ENCODE measurements at places on chromosomes 13 and 19. TPM values are rescaled to one million over a fixed set of nuclear protein-coding genes. Genes with fewer than 3 reads are reported as not detected.
A peak's percentile ranks its signal among the peaks of the same experiment; 100 is the strongest.

The NOVA2 gene
- 5.0 TPM for total RNA-seq

The ADGRE1 gene
- total RNA-seq = not detected

GRCh38 chr13:101452519-101453485, at the start of gene ITGBL1:
Gene ITGBL1 (plus strand): TSS chr13:101452675. CDS start chr13:101452834, 159 bp downstream.
- H3K27ac ChIP-seq = no peak within 1 kb of the TSS
- no peaks in the 10 kb centered on the region for H3K36me3 ChIP-seq
- H3K27me3 ChIP-seq = peaks cover 8% of the 10 kb centered on the region
- H3K4me1 ChIP-seq = peaks cover 15% of the 10 kb centered on the region
- peak within 1 kb of the TSS; percentile 63 for H3K4me3 ChIP-seq

The CDC42EP5 gene
- 8.7 TPM for total RNA-seq

DNA sequence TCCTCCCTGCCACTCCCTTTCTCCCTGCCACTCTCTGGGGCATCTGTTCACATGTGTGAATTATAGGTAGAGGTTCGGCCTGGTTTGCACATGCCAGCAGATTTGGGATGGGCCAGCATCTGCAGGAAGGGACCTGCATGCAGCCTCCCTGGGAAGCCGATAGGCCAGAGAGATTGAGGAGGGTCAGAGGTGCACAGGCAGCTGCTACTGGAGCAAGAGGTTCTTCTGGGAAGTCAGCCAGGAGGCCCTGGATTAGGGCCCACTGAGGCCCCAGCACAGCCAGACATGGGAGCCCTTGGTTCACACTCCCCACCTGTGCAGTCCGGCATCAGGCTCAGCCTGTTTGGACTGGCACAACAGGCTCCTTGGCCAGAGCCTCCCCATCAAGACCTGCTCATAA, 12.1 kb downstream of the TUBA3C start:
- H3K27me3 ChIP-seq = peaks cover 33% of the 10 kb centered on the region
- DNase-seq = no peak
- H3K36me3 ChIP-seq = no peaks in the 10 kb centered on the region
- H3K4me1 ChIP-seq = no peaks in the 10 kb centered on the region
- H3K27ac ChIP-seq = no peak overlapping the region

The FGF22 gene
- total RNA-seq = not detected

- H3K27me3 ChIP-seq = no peaks in the 10 kb centered on the region
- no peaks in the 10 kb centered on the region for H3K36me3 ChIP-seq
- H3K4me3 ChIP-seq = no peak overlapping the region
- DNase-seq = no peak
- no peak overlapping the region for H3K27ac ChIP-seq
- no peaks in the 10 kb centered on the region for H3K4me1 ChIP-seq
Measured at GRCh38 chr13:105902396-105902795, 633.1 kb downstream of the EFNB2 start.

GRCh38 chr13:41077475-41077874, 16.2 kb downstream of the WBP4 start:
- no peak overlapping the region for H3K27ac ChIP-seq
- no peak overlapping the region for H3K4me3 ChIP-seq
- no peaks in the 10 kb centered on the region for H3K27me3 ChIP-seq
- no peaks in the 10 kb centered on the region for H3K4me1 ChIP-seq

GRCh38 chr19:19537075-19538048, 703 bp upstream of the CILP2 start:
- H3K27ac ChIP-seq = no peak overlapping the region
- no peak for DNase-seq
- peaks cover 50% of the 10 kb centered on the region for H3K27me3 ChIP-seq
- no peaks in the 10 kb centered on the region for H3K36me3 ChIP-seq
- peaks cover 42% of the 10 kb centered on the region for H3K4me1 ChIP-seq

GRCh38 chr19:13053761-13054625, 48.7 kb downstream of the LYL1 start:
- no peaks in the 10 kb centered on the region for H3K36me3 ChIP-seq
- DNase-seq = peak; percentile 93
- H3K27me3 ChIP-seq = no peaks in the 10 kb centered on the region
- peaks cover 99% of the 10 kb centered on the region for H3K4me1 ChIP-seq
- peak overlapping the region; percentile 98 for H3K27ac ChIP-seq

- no peak overlapping the region for H3K4me3 ChIP-seq
- peak overlapping the region; percentile 55 for H3K27ac ChIP-seq
- no peaks in the 10 kb centered on the region for H3K27me3 ChIP-seq
- peak; percentile 34 for DNase-seq
- H3K36me3 ChIP-seq = no peaks in the 10 kb centered on the region
- H3K4me1 ChIP-seq = peaks cover 51% of the 10 kb centered on the region
Measured at GRCh38 chr13:51721496-51721895, 82.5 kb downstream of the DHRS12 start.

GRCh38 chr13:39321574-39321973, 281.4 kb downstream of the LHFPL6 start:
- no peaks in the 10 kb centered on the region for H3K27me3 ChIP-seq
- peaks cover 76% of the 10 kb centered on the region for H3K4me1 ChIP-seq
- DNase-seq = no peak
- H3K27ac ChIP-seq = peak overlapping the region; percentile 52

GRCh38 chr19:39084732-39085080, 538 bp downstream of the ACP7 start:
- H3K4me3 ChIP-seq = no peak overlapping the region
- H3K4me1 ChIP-seq = peaks cover 11% of the 10 kb centered on the region

DNA sequence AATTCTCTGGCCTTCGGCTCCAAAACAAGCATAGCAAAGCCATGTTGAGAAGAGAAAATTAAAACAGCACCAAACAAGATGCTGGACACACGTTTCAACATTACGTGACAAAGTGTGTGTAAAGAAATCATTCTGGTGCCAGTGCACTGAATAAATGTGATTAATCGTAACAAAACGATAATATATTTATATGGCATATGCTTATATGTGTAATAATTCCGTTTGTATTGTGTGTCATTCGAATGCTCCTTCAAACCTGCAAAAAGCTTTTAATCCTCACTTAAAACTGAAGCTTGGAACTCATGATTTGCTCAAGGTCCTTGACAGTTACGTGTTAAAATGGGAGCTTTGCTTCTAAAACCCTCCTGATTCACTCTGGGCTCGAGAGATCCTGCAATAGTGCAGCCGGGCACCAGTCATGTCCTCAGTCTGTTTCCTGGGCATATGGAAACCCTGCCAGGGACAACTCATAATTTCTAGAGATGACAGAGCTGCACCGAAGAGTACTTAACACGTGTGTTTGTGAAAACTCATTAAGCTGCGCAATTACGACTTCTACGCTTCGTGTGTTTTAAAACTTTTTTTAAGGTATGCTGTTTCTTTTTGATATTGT, 731 bp upstream of the AKAP8L start:
- H3K4me3 ChIP-seq = peak overlapping the region; percentile 96
- no peaks in the 10 kb centered on the region for H3K27me3 ChIP-seq
- DNase-seq = no peak
- H3K4me1 ChIP-seq = peaks cover 71% of the 10 kb centered on the region
- peak overlapping the region; percentile 66 for H3K27ac ChIP-seq

The FBXO17 gene
- total RNA-seq = 3.0 TPM

All from left ventricle myocardium inferior (tissue), 1 donor.